NCI-H2029 treated with DMSO at 0.1 percent for 48 hours (cell line): ENCODE measurements at places on chromosomes 1 and 21.

DNA sequence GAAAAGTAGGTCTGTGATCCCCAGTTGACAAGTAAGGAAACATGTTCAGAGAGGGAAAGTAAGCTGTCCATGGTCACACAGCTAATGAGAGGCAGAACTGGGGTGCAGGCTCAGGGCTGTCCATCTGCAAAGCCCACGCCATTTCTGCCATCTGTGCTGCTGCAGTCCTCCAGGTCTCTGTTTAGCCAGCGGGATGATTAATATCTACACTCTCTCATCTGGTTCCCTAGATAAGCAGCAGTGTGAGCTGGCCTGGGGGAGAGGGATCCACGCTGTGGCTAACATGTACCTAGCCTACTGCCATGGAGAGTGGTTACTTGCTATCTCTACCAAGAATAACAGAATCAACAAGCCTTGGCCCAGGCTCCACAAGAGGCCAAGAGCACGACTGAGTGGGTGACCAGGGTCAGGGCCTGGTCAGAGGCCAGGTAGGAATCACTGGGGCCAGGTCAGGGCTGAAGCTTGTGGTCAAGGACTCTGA is 75.2 kb downstream of the TRABD2B start:
- DNase-seq = no peak

DNA sequence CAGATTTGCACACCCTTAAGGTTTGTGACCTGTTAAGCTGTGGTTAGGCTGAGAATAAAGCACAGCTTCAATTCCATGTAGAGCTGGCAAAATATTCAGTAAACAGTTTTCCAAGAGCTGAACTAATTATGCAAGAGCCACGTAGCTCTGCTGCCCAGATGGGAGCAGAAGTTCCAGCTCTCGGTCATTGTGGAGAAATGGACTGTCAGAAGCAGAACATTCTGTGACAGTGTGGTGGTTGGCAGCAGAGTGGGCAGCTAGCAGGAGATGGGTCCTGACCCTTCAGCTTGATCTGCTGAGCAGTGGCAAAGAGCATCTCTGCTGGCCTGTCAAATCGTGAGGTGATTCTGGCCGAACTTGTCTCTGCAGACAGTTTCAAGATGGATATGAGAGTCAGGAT is 23.2 kb downstream of the RHOU start:
- no peak for DNase-seq

DNA sequence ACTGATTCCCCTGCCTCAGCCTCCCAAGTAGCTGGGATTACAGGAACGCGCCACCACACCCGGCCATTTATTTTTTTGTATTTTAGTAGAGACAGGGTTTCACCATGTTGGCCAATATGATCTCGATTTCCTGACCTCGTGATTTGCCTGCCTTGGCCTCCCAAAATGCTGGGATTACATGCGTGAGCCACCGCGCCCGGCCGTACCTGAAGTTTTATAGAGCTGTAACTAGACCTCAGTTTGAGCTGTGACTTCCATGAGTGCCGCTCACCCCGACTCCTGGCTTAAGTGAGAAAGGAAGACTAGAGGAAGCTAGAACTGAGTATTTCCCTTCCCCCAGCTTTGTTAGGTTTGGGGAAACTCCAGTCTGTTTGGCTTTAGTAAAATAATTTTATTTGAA is 1283.1 kb downstream of the KCNT2 start:
- no peak for DNase-seq

DNA sequence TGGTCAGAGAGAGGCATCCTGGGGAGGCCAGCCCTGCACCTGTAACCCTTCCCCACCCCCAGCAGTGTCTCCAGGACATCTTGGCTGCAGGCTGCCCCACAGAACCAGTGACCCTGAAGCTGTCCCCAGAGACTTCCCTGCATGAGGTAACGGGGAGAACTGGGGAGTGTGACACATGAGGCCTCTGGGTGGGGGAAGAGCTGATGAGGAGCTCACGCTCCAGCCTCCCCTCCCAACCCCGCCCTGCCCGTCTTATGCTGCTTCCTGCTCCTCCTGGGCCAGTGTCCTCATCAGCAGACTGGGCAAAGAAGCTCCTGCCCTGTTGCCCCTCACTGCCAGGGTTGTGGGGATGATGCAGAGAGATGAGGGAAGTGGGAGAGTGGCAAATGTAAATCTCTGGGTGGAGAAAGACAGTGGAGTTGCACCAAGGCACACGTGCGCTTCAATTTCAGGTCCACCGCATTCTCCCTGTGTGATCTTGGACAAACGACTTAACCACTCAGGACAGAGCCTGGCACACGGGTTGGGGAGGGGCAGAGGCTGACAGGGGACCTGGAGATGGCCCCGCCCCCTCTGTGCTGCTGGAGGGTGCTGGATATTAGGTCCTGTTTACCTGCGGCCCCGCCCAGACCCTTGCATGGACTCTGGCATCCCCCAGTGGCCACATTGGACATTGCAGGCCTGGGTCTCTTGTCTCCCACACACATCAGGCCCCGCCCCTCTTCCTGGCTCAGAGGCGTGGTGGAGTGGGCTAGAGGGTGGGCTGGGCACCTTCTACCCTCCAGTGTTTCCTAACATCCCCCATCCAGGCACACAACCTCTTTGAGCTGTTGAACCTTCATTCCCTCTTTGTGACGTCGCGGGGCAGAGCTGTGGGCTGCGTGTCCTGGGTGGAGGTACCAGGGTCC is 12.3 kb downstream of the CLCNKB start:
- peak; percentile 45 for DNase-seq

DNA sequence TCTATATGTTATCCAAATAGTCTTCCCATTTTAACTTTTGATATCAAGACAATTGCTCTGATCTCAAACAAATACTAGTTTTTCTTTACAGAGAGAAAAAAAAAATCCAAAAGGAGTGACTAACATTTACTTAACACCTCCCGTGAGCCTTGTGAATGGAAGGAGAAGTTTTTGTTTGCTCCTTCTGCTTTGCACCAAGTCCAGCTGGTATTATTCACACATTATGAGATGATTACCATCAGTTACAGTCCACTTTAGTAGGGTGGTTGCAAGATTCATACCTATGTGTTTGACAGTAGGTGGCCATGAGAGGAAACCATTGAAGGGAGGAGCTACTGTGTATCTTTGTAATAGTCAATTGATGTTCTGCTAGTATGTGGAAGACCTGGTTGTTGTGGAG is 443.4 kb upstream of the ZP4 start:
- no peak for DNase-seq

GRCh38 chr1:95994643-95995042 is 726.9 kb upstream of the PTBP2 start:
- no peak for DNase-seq
